Naive thymus-derived CD4-positive, alpha-beta T cell (primary cell): ENCODE measurements at places on chromosomes 3 and 15. TPM values are rescaled to one million over a fixed set of nuclear protein-coding genes. Genes with fewer than 3 reads are reported as not detected.
A peak's percentile ranks its signal among the peaks of the same experiment; 100 is the strongest.

The SLC24A1 gene
- total RNA-seq: 5.6 TPM

The SLCO2A1 gene
- not detected for total RNA-seq

The ADGRG7 gene
- not detected for total RNA-seq

The SCAANT1 gene
- not detected for total RNA-seq

The SCN11A gene
- total RNA-seq: 0.07 TPM in 1 of 2 replicates, not detected in the other

DNA sequence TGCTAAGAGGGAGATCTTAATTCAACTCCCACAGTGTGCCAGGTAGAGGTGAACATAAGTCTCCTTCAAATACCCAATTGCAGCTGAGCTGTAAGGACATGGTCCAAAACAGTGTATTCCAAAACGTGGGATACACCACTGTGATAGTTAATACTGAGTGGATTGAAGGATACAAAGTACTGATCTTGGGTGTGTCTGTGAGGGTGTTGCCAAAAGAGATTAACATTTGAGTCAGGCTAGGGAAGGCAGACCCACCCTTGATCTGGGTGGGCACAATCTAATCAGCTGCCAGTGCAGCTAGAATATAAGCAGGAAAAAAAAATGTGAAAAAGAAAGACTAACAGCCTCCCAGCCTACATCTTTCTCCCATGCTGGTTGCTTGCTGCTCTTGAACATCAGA is 45.1 kb upstream of the PHLDB2 start:
- no peak overlapping the region for H3K27ac ChIP-seq
- DNase-seq: no peak
- H3K4me3 ChIP-seq: no peak overlapping the region
- no peaks in the 10 kb centered on the region for H3K27me3 ChIP-seq
- no peaks in the 10 kb centered on the region for H3K4me1 ChIP-seq

DNA sequence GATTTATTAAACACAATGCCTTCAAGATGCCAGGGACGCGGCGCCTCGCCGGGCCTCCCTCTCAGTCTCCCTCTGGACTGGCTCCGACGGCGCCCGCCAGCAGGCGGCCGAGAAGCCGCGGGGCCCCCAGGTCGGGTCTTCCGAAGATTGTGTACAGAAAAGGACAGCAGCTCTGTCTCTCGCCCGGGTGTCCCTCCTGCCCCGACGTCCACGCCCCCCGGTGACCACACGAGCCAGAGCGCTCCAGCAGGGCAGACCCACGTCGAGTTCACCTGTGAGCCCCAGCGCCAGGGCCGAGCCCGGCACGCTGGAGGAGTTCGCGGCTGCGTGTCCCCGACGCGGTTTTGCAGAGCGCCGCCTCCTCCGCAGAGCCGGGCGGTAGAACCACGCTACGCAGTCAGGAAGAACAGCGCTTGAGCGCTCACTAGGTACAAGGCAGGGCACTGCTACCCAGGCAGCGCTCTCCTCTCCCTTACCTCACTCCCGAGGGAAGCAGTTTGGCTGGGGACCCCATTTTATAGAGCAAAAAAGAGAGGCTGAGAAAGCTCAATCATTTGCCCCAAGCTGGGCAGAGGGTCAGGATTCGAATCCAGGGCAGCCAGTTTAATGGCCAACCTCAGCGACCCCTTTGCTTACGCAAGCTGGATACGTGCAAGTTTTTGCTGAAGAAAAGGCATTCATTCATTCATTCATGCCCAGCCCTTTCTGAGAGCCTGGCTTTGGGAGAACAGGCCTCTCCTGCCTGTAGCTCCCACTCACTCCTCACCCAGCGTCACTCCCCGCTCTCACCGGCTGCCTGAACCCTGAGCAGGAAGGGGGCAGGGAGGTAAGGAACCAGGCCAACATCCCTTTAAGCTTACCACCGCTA is 3.0 kb upstream of the TLE3 start:
- no peaks in the 10 kb centered on the region for H3K36me3 ChIP-seq
- H3K27ac ChIP-seq: no peak overlapping the region
- peak overlapping the region; percentile 47 for H3K4me3 ChIP-seq

DNA sequence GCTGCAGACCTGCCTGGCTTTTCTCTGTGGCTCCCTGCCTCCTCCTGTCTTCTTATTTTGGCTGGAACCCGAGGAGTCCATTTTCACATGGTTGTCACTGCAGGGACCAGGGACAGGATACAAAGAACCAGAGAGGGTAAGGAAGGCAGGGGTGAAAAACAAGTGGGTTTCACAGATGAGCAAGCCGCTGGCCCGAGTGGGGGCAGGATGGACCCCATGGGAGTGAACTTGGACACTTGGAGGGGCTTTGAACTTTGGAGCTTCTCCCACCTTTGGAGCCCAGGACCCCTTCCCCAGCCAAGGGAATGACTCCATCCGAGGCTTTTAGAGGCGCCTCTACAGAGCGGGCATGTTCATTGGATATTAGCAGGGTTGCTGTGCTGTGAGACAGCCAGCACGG is 26.9 kb upstream of the ADCY5 start:
- H3K4me1 ChIP-seq: no peaks in the 10 kb centered on the region
- H3K36me3 ChIP-seq: no peaks in the 10 kb centered on the region
- H3K27ac ChIP-seq: no peak overlapping the region
- H3K4me3 ChIP-seq: no peak overlapping the region

DNA sequence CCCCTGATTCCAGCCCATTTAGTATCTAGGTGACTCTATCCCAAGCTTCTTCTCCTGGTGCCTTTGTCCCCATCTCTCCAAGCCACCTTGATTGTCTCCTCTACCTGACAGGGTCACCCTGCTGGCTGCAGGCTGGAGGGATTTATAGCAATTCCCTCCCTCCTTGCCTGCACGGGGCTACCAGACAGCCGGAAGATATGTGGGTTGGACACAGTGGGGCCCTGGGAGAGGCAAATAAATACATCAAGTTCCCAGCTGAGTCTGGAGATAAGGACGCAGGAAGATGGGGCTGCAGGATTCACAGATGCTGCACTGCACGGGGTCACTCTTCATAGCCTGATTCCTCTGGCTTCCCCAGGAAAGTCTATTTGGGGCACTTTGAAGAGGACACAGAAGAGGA is 9.3 kb upstream of the ISLR2 start:
- H3K27ac ChIP-seq: no peak overlapping the region
- no peaks in the 10 kb centered on the region for H3K27me3 ChIP-seq
- H3K4me3 ChIP-seq: no peak overlapping the region
- H3K36me3 ChIP-seq: no peaks in the 10 kb centered on the region
- no peaks in the 10 kb centered on the region for H3K4me1 ChIP-seq
- DNase-seq: no peak

- H3K4me1 ChIP-seq: no peaks in the 10 kb centered on the region
- H3K4me3 ChIP-seq: no peak overlapping the region
- no peaks in the 10 kb centered on the region for H3K36me3 ChIP-seq
Observed at GRCh38 chr3:4425707-4426106, 41.4 kb downstream of the SUMF1 start.

- H3K27ac ChIP-seq: no peak overlapping the region
- DNase-seq: peak; percentile 19
- peaks cover 4% of the 10 kb centered on the region for H3K4me1 ChIP-seq
- no peak overlapping the region for H3K4me3 ChIP-seq
- H3K36me3 ChIP-seq: no peaks in the 10 kb centered on the region
Observed at GRCh38 chr15:69031013-69032001, 16.8 kb downstream of the NOX5 start.

GRCh38 chr15:101379647-101380046 is 84.6 kb upstream of the SNRPA1 start:
- no peaks in the 10 kb centered on the region for H3K4me1 ChIP-seq
- no peaks in the 10 kb centered on the region for H3K36me3 ChIP-seq
- no peak for DNase-seq

DNA sequence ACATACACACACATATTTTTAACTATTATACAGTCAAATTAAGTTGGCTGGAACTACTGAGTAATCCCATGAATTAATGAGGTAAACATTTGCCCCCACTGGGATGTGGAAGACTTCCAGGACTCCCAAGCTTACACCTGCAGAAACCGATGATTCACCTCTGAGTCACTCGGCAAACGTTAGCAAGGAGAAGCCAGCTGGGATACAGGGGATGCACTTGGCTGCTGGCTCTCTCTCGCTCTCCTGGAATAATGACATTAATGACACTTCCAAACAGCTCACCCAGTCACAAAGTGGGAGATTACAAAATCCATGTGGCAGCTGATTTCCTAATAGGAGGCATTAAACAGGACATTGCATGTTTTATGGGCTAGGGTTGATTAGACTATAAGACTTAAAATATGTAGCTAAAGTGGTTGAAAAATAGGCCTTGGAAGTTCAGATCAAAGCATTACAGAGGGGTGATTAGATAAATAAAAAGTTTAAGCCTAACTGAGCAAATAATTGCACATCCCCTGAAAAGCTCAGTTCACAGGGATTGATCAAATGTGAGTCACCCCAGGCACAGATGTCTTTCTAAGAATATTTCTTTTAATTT is 500.9 kb downstream of the SOX2 start:
- H3K4me3 ChIP-seq: no peak overlapping the region
- no peak overlapping the region for H3K27ac ChIP-seq
- no peak for DNase-seq
- H3K36me3 ChIP-seq: no peaks in the 10 kb centered on the region
- H3K27me3 ChIP-seq: no peaks in the 10 kb centered on the region

DNA sequence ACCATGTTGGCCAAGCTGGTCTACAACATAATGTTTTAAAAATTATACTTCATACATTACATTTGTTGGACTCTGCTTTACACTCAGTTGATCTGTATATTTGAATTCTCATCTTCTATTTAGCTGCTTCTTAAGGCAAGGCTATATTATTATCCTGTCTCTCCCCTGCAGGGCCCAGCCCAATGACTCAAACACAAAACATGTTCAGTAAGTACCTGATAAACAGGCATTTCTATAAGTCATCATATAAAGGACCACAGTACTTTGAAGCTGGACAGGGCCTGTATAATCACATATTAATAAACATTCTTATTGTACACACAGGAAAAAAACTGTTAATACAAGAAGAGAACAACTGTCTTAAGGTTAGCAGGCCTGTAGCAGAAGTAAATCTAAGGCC is 36.2 kb downstream of the NGLY1 start:
- no peaks in the 10 kb centered on the region for H3K4me1 ChIP-seq
- DNase-seq: no peak
- no peak overlapping the region for H3K4me3 ChIP-seq
- H3K27me3 ChIP-seq: no peaks in the 10 kb centered on the region
- peaks cover 62% of the 10 kb centered on the region for H3K36me3 ChIP-seq

DNA sequence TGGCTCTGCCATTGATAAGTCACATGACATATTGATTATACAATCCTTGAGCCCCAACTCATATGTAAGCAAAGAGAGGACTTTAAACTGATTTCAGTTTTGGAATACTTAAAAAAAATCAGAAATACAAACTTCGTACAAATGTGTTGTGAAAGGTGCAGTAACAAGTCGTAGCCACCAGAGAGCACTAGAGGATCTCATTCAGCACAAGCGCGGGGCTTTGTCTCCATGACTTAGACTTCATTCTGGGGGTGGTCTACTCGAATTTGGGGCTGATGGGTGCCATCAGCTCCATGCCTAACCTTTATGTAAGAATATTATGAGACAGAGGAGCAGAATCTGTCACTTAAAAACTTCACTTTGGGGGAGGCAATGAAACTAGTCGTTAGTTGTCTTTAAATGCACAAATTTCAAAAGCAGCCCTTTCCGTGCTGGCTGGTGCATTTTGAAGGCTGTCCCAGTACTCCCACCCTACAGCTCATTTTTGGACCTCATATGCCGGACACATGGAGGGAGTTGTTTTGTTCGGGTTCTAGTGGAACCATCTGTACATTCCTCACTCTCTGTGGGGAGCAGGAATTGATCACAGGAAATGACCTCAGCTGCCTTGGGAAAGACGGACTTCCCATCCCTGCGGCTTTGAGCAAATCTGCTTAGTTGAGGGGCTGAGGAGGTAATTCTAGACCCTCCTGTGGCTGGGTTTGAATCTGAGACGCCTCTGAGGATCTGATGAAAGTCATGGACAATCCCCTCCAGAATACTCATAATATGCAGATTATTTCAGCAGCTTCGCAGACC is 27.5 kb upstream of the MASP1 start:
- H3K4me3 ChIP-seq: peak overlapping the region; percentile 10
- DNase-seq: peak; percentile 25
- peaks cover 5% of the 10 kb centered on the region for H3K4me1 ChIP-seq
- H3K36me3 ChIP-seq: no peaks in the 10 kb centered on the region
- H3K27ac ChIP-seq: no peak overlapping the region

- no peaks in the 10 kb centered on the region for H3K27me3 ChIP-seq
- no peak overlapping the region for H3K27ac ChIP-seq
- no peaks in the 10 kb centered on the region for H3K4me1 ChIP-seq
- no peaks in the 10 kb centered on the region for H3K36me3 ChIP-seq
- DNase-seq: no peak
- no peak overlapping the region for H3K4me3 ChIP-seq
Observed at GRCh38 chr15:100923076-100923475, 3.9 kb downstream of the LRRK1 start.

GRCh38 chr3:168824107-168824506 is 728.4 kb upstream of the GOLIM4 start:
- no peak overlapping the region for H3K27ac ChIP-seq
- H3K36me3 ChIP-seq: no peaks in the 10 kb centered on the region
- DNase-seq: no peak
- H3K27me3 ChIP-seq: no peaks in the 10 kb centered on the region
- no peaks in the 10 kb centered on the region for H3K4me1 ChIP-seq

- no peaks in the 10 kb centered on the region for H3K27me3 ChIP-seq
- no peak overlapping the region for H3K4me3 ChIP-seq
- H3K36me3 ChIP-seq: no peaks in the 10 kb centered on the region
- no peaks in the 10 kb centered on the region for H3K4me1 ChIP-seq
- H3K27ac ChIP-seq: no peak overlapping the region
Observed at GRCh38 chr3:84998545-84998944, 39.8 kb downstream of the CADM2 start.

DNA sequence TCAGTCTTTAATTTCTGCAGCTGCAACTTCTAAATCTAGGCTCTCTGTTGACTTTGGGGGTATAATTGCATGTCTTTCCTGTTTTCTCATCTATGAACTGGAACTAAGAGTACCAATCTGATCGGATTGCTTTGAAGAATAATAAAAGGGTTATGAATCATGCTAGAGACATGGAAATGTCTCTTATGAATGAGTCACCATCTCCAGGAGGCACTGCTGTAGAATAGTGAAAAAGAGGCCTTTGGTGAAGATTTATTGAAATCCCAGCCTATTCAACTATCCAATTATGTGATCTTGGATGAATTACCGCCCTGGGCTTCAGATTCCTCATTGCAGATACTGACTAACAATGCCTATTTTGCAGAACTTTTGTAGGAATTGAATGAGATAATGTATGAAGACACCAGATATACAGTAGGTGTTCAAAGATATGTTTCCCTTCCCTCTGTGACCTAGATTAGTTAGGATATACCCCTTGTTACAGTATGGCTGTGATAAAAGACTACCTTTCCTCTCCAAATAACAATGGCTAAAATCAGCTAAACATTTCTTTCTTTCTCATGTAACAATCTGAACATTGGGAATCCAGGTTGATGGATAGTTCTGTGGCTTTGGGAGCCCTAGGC is 11.5 kb upstream of the CMTM8 start:
- no peak overlapping the region for H3K4me3 ChIP-seq
- no peaks in the 10 kb centered on the region for H3K4me1 ChIP-seq
- H3K36me3 ChIP-seq: no peaks in the 10 kb centered on the region
- H3K27ac ChIP-seq: no peak overlapping the region
